ENCODE measurements at places on chromosomes 3 and 15.

- no peak for DNase-seq
These were observed 119.4 kb upstream of the GADL1 start for GRCh38 chr3:31013843-31014242.

GRCh38 chr15:89034305-89034704 lies 54.0 kb upstream of the ABHD2 start:
- DNase-seq: no peak

DNA sequence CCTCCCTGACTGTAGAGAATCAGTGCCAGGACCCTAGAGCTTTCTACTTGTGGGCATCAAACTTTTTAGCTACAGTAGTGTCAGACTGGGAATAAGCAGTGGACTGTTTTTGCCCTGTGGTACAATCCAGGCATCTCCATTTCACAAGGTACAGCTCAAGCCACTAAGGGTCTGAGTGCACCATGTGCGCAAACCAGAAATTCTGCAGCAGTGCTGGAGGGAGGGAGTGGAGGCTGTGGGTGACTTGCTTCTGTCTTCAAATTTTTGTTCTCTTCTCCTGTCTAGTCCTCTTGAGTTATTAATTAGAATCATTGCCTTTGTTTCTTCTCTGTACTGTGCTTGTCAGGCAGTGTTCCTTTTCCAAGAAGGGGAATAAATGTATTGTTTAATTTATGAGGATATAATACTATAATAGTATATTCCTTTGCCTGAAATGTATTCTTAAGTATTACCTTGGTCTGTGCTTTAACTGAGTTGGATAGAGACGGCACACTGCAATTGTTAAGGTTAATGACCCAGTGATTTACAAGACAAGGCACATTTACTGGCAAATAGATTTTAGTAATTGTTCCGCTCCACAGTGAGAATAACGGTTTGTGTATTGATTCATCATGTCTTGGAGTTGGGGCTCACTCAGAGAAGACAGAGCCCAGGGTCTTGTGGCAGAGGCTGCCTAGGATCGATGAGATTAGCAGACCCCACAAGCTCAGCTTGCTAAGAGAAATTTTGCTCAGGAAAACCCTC lies 390.6 kb upstream of the CFAP20DC start:
- no peak for DNase-seq

GRCh38 chr3:131454501-131454900 lies 48.3 kb downstream of the MRPL3 start:
- DNase-seq: no peak

Measured in NCI-H1436 (cell line).